Spinal cord (tissue), 10 donors: ENCODE measurements at places on chromosomes 7 and 10. TPM values are rescaled to one million over a fixed set of nuclear protein-coding genes. Genes with fewer than 3 reads are reported as not detected.

DNA sequence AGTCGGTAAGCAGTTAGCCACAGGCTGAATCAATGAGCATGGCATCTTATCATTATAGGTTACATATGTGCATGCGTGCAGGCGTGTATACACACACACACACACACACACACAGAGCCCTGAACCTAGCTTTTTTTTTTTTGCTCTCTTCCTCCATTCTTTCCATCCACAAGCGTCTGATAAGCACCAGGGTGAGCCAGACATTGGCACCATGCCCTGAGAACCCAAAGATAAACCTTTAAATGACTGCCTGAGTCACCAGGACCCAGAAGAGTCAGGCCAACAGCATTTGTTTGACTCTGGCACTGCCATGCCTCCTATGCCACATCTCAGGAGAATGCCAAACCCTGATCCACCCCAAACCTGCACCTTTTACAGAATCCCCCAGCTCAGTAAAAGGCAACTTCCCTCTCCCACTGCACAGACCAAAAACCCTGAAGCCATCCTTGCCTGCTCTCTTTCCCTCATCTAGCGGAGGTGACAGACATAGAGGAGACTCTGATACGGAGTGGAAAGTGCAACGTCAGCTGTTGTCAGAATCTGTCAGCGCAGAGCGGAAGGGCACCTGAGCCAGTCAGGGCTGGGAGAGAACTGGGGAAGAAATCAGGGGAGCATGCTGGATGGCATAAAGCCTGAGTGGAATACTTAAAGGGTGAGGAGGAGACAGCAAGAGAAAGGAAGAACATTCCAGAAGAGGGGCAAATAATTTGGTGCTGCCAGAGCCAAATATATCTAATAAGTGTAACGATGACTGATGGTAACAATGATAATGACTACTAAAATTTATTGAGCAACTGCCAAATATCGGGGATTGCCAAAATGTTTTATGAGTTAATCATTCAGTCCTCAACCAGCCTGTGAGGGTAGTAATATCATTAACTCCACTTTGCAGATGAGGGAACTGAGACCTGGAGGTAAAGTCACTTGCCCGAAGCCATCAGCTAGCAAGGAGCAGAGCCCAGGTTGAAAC, 3.2 kb downstream of the PARP12 start:
- DNase-seq: no peak
- H3K4me3 ChIP-seq: no peak overlapping the region
- H3K27me3 ChIP-seq: peaks cover 8% of the 10 kb centered on the region
- peaks cover 8% of the 10 kb centered on the region for H3K4me1 ChIP-seq
- H3K36me3 ChIP-seq: no peaks in the 10 kb centered on the region

DNA sequence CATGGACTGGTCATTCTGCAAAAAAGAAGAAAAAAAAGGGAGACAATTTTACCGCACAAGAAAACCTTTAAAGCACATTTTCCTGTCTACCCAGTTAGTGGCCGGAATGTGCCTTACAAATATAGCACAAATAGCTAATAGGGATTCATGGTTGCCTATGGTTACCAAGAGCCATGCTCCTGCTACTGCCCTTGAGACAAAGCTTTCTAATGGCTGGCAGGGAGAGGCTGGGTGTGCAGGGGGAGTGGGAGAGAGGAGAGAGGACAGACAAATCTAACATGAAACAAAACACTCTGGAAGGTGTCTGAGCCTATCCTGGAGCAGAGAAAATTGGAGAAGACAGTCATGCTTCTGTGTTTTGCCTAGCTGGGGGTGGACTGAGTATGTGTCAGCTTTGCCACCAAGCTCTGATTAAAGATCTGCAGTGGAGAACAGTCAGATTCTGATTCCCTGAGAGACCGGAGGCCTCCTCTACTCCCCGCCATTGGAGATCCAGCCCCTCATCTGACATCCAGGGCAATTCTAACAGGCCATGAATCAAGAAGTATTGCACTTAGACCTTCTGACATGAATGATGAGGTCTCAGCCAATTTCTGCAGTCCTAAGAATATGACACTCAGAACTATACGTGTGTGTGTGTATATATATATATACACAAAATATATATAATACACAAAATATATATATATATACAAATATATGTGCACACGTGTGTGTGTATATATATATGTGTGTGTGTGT, 80.2 kb downstream of the PRTFDC1 start:
- no peaks in the 10 kb centered on the region for H3K36me3 ChIP-seq
- peaks cover 10% of the 10 kb centered on the region for H3K4me1 ChIP-seq
- H3K4me3 ChIP-seq: peak overlapping the region; percentile 13
- H3K27ac ChIP-seq: peak overlapping the region; percentile 78

- no peaks in the 10 kb centered on the region for H3K27me3 ChIP-seq
- no peak for DNase-seq
- no peaks in the 10 kb centered on the region for H3K4me1 ChIP-seq
- no peak overlapping the region for H3K4me3 ChIP-seq
Measured at GRCh38 chr7:147304376-147304775, 1187.8 kb downstream of the CNTNAP2 start.

DNA sequence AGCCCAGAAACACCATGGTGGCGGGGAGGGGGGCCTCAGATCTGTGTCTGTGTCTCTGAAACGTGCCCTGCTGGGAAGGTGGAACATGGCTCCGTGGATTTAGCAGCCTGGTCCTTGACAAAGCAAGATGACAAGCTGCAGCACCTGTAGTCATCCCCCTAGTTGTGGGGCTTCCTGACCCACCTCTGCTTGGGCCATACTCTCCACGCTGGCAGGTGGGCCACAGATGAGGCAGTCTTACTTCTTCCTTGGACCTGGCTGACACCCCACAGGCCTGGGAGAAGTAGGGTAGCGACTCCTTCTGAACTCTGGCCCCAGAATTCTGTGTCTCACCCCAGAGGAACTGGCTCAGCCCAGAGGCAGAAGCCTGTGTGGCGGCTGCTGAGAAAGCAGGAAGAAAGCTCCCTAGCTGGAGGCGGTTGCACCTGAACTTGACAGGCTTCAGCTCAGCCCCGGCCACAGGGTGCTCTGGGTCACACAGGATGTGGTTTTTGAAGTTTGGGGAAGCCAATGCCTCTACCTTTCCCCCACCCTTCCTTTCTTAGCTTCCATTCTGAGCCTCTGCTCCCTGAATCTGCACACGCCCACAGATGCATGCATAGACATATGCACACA, 113.9 kb downstream of the ABLIM1 start:
- H3K4me3 ChIP-seq: no peak overlapping the region
- no peaks in the 10 kb centered on the region for H3K27me3 ChIP-seq
- H3K4me1 ChIP-seq: peaks cover 4% of the 10 kb centered on the region
- no peak for DNase-seq
- no peak overlapping the region for H3K27ac ChIP-seq
- H3K36me3 ChIP-seq: peaks cover 21% of the 10 kb centered on the region

GRCh38 chr7:55441774-55442522, 76.8 kb downstream of the LANCL2 start:
- peaks cover 25% of the 10 kb centered on the region for H3K4me1 ChIP-seq
- no peaks in the 10 kb centered on the region for H3K27me3 ChIP-seq
- H3K27ac ChIP-seq: no peak overlapping the region
- H3K36me3 ChIP-seq: peaks cover 4% of the 10 kb centered on the region
- H3K4me3 ChIP-seq: no peak overlapping the region

GRCh38 chr10:78634389-78634815, 434.4 kb upstream of the ZMIZ1 start:
- no peak overlapping the region for H3K4me3 ChIP-seq
- no peak overlapping the region for H3K27ac ChIP-seq
- no peak for DNase-seq
- H3K4me1 ChIP-seq: peaks cover 12% of the 10 kb centered on the region
- H3K27me3 ChIP-seq: no peaks in the 10 kb centered on the region

GRCh38 chr10:62239994-62240393, 28.6 kb downstream of the RTKN2 start:
- H3K27ac ChIP-seq: no peak overlapping the region
- H3K36me3 ChIP-seq: no peaks in the 10 kb centered on the region
- no peak for DNase-seq
- no peaks in the 10 kb centered on the region for H3K27me3 ChIP-seq
- no peak overlapping the region for H3K4me3 ChIP-seq

DNA sequence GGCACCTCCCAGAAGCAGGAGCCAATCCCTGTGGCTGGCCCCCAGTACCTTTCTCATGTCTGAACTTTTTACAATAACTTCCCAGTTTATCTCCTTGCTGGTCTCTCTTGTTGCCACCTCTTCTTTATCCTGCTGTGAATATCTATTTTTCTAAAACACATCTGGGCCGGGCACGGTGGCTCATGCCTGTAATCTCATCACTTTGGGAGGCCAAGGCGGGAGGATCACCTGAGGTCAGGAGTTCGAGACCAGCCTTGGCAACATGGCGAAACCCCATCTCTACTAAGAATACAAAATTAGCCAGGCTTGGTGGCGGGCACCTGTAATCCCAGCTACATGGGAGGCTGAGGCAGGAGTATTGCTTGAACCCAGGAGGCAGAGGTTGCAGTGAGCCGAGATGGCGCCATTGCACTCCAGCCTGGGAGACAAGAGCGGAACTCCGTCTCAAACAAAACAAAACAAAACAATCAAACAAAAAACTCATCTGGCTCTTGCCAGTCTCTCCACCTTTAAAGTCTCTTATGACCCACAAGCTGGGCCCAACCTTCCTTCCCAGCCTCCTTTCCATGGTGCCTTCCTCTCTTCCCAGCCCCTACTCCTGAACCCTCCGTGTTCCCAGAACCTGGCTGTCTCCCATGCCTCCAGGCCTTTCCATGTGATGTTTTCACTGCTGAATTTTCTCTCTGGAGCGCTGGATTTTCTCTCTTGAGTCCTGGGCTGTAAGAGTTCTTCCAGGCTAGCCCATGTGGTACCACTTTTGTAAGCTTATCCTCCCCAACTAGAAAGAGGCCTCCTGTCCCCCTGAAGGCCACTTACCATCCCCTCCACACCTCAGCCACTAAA, 51.3 kb downstream of the HIP1 start:
- H3K4me3 ChIP-seq: no peak overlapping the region
- no peaks in the 10 kb centered on the region for H3K36me3 ChIP-seq
- H3K4me1 ChIP-seq: peaks cover 24% of the 10 kb centered on the region
- DNase-seq: no peak
- H3K27ac ChIP-seq: peak overlapping the region; percentile 57

DNA sequence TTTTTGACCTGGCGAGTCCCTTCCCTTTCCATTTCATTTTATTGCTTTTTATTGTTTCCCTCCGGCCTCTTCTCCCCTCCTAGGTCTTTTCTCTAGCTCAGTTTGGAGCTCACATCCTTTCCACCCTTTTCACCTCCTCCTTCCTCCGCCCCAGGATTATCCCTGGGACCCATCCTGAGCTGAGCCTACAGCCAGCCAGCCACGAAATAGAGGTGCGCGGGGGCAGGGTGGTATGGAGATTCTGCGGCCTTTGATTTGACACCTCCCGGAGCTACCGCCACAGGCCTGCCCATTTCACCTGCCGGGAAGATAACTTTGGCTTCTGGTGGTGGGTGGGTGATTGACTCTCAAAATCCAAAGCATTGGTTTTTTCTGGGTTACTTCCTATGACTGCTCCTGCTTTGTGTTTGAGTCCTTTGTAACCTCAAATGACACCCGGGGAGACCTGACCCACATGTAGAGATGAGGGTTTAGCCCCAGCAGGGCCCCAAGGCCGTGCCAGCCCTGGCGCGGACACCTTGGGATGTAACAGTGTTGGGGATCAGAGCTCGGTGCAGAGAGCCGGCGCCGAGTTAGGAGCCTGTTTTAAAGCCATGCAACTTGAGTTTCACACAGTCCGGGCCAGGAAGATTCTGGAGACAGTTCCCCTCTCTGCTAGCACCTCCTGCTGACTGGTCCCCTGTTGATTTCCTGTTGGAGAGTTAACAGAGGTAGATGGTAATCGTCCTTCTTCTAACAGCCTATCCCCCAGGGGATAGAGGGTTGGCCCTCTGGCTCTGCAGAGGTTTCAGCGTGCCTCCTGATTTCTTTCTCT, 1.5 kb downstream of the DUSP5 start:
- no peak overlapping the region for H3K27ac ChIP-seq
- DNase-seq: no peak
- H3K4me3 ChIP-seq: peak overlapping the region; percentile 43
- H3K4me1 ChIP-seq: peaks cover 46% of the 10 kb centered on the region
- H3K36me3 ChIP-seq: no peaks in the 10 kb centered on the region

- no peak for DNase-seq
- H3K36me3 ChIP-seq: no peaks in the 10 kb centered on the region
- H3K27ac ChIP-seq: no peak overlapping the region
- H3K4me3 ChIP-seq: no peak overlapping the region
- H3K4me1 ChIP-seq: peaks cover 10% of the 10 kb centered on the region
Measured at GRCh38 chr10:110144507-110144906, 62.9 kb upstream of the MXI1 start.

GRCh38 chr7:51023547-51023946, 240.9 kb upstream of the GRB10 start:
- DNase-seq: no peak
- H3K27ac ChIP-seq: no peak overlapping the region
- no peaks in the 10 kb centered on the region for H3K27me3 ChIP-seq
- peaks cover 10% of the 10 kb centered on the region for H3K36me3 ChIP-seq
- H3K4me3 ChIP-seq: no peak overlapping the region

DNA sequence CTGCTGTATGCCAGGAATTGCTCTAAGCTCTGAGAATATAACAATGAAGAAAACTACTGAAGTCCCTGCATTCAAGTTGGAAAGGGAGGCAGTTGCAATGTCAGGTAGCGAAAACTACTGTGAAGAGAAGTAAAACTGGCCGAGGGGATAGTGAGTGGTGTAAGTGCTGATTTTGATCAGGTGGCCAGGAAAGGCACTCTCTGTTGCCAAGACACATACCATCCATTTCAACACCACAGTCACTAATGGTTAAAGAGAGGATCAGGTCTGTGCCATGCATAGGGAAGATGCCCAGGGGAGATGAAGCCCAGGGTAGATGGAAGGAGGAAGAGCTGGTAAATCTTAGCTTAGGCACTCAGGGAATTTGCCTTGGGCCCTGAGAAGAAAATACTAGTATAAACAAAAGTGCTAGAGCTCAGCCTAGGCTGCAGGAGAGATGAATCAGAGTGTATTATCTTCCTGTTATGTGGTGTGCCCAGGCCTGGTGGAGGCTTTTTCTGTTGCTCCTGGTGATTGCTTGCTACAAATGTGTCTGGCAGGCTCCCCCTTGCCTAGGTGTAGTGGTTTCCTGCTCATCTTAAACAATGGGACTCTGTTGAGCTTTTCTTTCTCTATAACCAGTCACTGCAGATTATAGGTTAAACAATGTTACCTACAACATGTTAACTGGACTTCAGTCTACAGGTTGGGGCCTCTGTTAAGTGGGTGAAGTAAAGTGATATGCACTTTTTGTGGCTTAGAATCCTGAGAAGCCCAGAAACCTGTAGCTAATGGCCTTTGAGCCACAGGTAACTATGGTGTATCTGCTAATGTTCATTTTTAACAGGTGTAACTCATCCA, 125.5 kb downstream of the LRRC4 start:
- H3K36me3 ChIP-seq: no peaks in the 10 kb centered on the region
- H3K27me3 ChIP-seq: no peaks in the 10 kb centered on the region
- no peak overlapping the region for H3K4me3 ChIP-seq
- DNase-seq: no peak
- H3K4me1 ChIP-seq: peaks cover 8% of the 10 kb centered on the region
- H3K27ac ChIP-seq: no peak overlapping the region

HEPACAM2 gene
- total RNA-seq: 0.69 TPM

ACTL6B gene
- 16.5 TPM for total RNA-seq

GDF10 gene
- 6.6 TPM for total RNA-seq

HECTD2 gene
- 49.2 TPM for total RNA-seq

METTL27 gene
- 0.79 TPM for total RNA-seq

DOCK1 gene
- total RNA-seq: 74.1 TPM

SMKR1 gene
- 2.9 TPM for total RNA-seq

TMEM213 gene
- total RNA-seq: not detected
